ENCODE measurements at places on chromosomes 5 and 9.

DNA sequence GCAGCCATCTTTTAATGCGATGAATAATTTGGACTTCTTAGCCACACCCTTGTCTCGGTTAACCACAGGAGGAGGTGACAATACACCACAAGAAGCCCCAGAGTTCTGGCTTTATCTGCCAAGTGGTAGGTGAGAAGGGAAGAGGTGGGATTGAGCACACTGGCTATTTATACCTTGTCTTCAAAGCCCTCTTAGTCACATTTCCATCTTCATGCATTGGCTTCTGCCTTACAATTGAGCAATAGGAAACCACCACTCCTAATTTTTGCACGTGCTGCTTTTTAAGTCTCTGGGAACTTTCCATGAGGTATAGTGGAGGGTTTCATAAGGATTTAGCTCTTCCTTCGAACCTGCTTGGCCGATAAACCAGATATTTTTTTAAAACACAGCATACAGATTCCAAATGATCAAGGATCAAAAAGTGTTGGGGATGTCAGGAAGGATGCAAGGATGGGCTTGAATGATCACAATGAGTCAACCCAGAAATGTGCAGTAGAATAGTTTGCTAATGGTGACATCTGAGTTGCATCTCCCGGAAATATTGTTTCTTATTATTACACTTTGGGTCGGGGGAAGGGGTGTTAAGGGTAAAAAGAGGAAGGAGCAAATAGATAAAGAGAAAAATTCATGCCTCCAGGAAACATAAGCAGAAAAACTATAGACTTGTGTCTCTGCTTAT is 25.5 kb downstream of the PLAC8L1 start:
- no peak for DNase-seq

DNA sequence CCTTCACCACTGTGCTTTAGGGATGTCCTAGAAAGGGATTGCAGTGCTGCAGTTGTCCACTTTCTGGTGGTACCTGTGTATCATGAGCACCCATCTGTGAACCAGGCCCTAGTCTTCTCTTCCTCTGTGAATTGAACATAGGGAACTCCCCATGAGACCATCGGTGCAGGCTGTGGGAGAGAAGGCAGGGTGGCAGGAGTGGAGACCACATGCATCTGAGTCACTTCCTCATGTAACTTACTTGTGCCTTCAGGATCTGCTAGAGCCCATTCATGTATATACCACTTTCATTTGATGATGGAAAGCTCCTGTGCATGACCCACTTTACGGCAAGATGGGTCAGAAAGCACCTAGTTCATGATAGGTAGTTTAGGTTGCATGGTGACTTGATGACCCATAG is 478.1 kb upstream of the CDH9 start:
- DNase-seq = no peak

DNA sequence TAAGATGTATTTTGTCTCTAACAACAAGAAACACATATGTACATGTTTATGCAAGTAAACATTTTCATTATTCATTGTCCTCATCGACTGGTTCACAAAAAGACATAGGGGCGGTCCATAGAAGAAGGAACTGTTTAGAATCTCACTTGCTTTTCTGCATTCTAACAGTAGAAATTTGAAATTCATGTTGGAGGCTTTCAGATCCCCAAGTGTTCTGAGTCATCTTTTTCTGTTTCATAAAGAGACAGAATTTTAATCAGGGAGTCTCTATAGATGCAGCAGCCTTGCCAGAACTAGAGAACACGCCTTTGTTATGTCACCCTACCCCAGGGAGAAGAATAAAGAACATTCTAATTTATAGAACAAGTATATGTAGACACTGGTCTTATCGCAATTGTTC is 324.3 kb downstream of the GABRG2 start:
- DNase-seq = no peak

GRCh38 chr9:129994882-129995281 is 48.1 kb downstream of the FNBP1 start:
- no peak for DNase-seq

DNA sequence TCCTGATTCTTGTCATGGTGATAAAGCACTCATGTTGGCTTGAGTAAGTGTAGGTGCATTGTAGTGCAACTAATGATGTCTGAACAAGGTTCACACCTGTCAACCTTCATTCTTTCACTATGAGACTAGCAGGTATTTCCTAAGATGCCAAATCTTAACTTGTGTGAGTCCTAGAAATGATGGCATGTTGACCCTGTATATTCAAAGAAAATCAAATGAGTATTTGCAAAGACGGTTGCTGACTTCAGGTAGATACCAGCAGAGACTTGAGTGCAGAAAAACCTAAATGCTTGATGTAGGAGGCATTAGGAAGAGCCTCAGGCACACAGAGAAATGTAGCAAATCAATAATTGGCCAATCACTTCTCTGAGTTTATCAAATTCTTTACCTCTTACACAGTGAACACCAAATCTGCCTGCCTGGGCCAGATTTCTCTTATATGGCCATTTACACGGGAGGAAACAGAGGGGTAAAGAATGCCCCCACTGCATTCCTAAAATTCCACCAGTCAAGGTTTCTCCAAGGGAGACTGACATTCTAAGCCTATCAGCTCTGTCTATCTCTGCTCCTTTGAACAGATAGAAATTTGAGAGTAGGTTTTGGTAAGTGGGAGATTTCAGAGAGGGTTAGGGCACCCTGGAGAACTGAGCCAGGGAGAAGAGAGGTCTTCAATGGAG is 488.6 kb upstream of the WWC1 start:
- no peak for DNase-seq

GRCh38 chr9:3507395-3508077 is 18.3 kb downstream of the RFX3 start:
- DNase-seq = no peak

DNA sequence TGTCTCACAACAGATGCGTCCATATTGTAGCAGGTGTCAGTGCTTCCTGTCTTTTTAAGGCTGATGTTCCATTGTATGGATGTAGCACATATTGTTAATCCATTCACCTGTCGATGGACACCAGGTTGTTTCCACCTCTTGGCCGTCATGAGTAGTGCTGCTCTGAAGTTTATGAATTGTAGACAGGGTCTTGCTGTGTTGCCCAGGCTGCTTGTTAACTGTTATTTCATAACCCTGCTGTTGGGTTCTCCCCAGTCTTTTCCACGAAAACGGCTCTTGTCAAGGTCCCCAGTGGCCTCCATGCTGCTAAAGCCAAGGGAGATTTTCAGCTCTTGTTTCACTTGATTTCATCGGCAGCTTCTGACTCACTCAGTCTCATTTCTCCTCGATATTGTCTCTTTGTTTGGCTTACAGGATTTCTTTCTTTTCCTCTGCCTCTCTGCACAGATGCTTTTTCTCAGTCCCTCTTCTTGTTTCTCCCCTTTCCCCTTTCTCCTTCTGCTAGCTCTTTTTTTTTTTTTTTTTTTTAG is 12.1 kb upstream of the PSD2 start:
- DNase-seq = no peak

- no peak for DNase-seq
Measured at GRCh38 chr5:136064510-136064909, 35.7 kb downstream of the TGFBI start.

- no peak for DNase-seq
Measured at GRCh38 chr5:132219981-132220380, 7.7 kb downstream of the P4HA2 start.

DNA sequence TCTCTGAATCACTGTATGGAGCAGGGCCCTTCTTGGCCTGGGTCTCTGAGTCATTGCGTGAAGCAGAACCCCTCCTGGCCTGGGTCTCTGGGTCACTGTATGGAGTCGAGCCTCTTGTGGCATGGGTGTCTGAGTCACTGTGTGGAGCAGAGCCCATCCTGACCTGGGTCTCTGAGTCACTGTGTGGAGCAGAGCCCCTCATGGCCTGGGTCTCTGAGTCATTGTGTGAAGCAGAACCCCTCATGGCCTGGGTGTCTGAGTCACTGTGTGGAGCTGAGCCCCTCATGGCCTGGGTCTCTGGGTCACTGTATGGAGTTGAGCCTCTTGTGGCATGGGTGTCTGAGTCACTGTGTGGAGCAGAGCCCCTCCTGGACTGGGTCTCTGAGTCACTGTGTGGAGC is 94.0 kb upstream of the RAPGEF1 start:
- DNase-seq = no peak

DNA sequence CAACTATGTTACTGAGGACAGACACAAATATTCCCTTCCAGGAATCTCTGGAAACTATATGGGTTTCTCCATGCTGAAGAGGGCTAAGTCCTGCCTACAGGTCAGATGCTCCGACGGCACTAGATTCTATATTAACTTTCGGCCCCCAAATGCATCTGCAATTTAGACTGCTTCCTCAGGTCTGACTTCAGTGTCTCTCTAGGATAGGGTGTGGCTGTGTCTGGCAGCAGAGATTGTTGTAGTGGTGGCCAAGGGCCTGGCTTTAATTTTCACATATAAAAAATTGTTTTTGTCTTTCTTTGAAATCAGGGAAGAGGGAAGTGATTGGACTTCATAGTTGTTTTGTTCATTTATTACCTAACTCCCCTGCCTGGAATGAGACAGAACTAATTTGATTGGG is 101.8 kb downstream of the PJA2 start:
- DNase-seq = no peak

- no peak for DNase-seq
Measured at GRCh38 chr9:75139201-75139600, 50.9 kb downstream of the OSTF1 start.

DNA sequence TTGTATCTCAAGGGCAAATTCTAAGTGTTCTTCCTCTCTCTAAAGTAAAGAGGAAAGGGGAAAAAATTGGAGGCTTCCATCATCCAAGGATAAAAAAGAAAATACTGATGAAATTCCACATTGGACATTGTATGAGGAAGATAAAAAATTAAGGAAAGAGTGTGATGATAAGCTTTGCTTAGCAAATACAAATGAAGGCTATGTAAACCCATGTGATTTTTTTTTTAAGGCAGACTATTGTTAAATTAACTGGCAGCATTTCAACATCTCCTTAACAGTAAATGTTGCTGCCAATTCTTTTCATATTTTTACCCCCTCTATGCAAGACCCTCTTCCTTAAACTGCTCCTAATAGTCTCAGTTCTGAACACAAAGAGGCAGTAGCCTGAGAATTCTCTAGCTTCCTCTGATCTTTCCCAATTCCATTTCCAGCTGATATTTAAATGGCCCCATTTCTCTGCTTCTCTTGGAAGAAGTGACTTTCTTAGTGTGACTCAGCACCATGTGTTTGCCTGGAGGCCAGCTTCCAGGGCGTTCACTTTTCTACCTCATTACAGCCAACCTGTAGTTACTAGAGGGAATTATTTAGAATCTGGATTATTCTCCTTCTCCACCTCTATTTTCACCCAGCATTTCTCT is 159.7 kb downstream of the TLE1 start:
- DNase-seq = no peak

DNA sequence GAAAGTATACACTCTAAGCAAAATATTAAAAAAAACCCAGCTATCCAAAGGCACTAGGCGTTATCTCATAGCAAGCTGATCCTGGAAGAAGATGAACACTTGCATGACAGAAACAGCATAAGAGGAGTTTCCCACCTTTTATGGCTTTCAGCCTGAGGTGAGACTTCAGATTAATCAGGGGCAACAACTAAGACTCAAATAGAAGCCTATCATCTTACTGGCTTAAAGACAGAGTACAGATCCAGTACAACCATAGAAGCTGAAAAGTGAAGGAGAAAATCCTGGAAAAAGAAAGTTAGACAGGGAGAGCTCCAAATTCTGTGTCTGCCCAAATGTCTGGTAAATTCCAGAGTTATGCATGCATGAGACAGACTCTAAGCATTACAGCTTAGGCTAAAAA is 360.8 kb upstream of the KCNN2 start:
- no peak for DNase-seq

DNA sequence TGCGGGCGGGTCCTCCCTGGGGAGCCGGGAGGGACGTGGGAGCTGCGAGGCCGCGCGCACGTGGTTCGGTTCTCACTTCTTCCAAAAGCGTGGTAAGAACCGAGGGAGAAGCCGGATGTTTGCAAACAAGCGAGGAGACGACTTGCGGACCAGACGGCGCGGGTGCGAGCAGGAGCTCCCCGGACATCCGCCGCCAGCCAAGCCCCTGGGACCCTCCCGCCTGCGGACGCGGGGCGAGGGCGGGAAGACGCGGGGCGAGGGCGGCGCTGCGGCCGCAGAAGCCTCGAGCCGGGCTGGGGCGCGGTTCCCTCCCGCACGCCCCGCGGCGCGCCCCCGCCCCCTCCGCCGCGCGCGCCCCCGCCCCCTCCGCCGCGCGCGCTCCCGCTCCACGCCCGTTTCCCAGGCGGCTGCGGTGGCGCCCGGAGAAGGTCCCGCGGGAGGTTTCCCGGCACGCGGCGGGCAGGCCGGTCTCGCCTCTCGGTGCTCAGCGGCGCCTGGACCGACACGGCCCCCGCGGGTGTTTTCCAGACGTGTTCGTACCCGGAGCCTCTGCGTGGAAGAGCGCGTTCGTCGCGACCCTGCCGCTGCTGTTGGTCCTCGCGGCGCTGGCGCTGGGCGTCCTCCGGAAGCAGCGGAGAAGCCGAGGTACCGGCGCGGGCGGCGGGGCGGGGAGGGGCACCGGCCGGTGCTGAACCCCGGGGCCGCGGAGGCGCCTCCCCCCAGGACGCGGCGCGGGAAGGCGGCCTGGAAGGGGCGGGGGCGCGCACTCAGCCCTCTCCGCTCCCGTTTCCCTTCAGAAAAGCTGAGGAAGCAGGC is 12.8 kb downstream of the BTNL9 start:
- no peak for DNase-seq

GRCh38 chr9:69580582-69581214 is 91.5 kb downstream of the APBA1 start:
- DNase-seq = no peak

- peak; percentile 61 for DNase-seq
Measured at GRCh38 chr9:25677301-25678146, 720 bp downstream of the TUSC1 start.

- no peak for DNase-seq
Measured at GRCh38 chr5:147659166-147659929, 123.2 kb downstream of the JAKMIP2 start.

- no peak for DNase-seq
Measured at GRCh38 chr5:62662521-62662920, 83.9 kb downstream of the LRRC70 start.

GRCh38 chr9:77773381-77773780 is 125.3 kb upstream of the GNA14 start:
- no peak for DNase-seq

GRCh38 chr5:122984425-122984824 is 52.1 kb downstream of the PPIC start:
- DNase-seq = no peak

- peak; percentile 49 for DNase-seq
Measured at GRCh38 chr9:83981126-83981871, 694 bp downstream of the RMI1 start.

DNA sequence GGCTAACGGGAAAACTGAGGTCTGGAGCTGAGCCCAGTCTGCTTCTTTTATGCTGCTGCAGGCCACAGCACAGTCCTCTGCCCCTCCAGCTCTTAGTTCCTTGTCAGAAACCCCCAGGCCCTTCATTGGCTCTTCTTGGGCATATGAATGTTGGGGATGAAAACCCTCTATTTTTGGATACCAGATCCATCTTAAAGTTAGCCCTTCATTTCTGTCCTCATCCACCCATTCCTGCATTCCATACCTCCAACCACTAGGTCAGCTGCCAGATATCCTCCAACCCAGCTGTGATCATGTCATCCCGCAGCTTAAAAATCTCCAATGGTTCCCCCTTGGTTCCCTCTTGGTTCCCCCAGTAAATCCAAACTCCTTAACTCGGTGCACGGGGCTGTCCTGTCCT is 1.8 kb upstream of the SLC25A51 start:
- DNase-seq = no peak

All from posterior cingulate gyrus (tissue), 11 donors.